Stimulated activated CD8-positive, alpha-beta memory T cell treated with anti-CD3 and anti-CD28 coated beads, Interleukin-4, amount 100 ng/mL, for 1 hour (primary cell): ENCODE measurements at places on chromosomes 7 and 10.

- DNase-seq, result no peak
These were observed 12.4 kb upstream of the PLEKHA1 start for GRCh38 chr10:122362031-122362592.

GRCh38 chr7:106515321-106515720 is 145.6 kb downstream of the CCDC71L start:
- DNase-seq, result no peak

DNA sequence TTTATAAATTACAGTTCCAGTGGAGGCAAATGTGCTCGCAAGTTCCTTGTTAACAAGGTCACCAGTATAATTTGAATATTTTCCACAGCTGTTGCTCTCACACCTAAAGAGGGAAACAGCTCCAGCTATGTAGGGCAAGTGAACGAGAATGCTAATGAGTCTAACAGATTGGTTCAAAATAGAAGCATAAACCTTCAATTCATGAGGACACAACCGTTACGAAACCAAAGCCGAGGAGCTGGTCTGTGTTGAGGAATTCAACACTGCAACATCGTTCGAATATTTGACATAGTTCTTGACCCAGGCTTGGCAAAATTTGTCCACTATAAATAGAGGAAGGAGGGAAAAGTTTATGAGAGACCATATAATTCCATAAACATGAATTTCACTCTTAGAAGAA is 161.3 kb downstream of the KLF6 start:
- DNase-seq, result no peak

- no peak for DNase-seq
These were observed 192.5 kb downstream of the EBF3 start for GRCh38 chr10:129771576-129771975.
